ENCODE measurements at places on chromosomes 1 and 21.
A peak's percentile ranks its signal among the peaks of the same experiment; 100 is the strongest.

- no peak for DNase-seq
Measured at GRCh38 chr1:98034505-98034904, 113.7 kb upstream of the DPYD start.

GRCh38 chr1:7717748-7718368 is 53.2 kb upstream of the VAMP3 start:
- no peak for DNase-seq

- DNase-seq, result no peak
Measured at GRCh38 chr1:162710345-162710744, 78.1 kb downstream of the DDR2 start.

DNA sequence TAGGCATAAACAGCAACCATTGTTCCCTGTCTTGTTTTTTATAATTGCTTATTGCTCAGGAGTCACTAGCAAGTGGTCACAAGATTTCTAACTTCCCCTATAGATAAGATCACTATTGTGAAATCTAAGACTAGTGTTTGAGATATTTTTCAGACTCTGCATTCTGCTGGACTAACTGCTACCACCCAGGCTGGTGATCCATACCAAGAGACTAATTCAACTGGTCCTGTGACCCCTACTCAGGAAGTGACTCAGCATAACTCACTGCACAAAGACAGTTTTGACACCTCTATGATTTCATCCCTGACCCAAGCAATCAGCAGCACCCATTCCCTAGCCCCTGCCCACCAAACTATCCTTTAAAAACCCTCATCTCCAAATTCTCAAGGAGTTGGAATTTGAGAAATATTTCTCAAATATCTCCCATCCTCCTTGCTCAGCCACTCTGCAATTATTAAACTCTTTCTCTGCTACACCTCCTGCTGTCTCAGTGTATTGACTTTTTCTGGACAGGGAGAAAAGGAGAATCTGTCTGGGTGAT is 52.7 kb downstream of the TRIM33 start:
- no peak for DNase-seq

DNA sequence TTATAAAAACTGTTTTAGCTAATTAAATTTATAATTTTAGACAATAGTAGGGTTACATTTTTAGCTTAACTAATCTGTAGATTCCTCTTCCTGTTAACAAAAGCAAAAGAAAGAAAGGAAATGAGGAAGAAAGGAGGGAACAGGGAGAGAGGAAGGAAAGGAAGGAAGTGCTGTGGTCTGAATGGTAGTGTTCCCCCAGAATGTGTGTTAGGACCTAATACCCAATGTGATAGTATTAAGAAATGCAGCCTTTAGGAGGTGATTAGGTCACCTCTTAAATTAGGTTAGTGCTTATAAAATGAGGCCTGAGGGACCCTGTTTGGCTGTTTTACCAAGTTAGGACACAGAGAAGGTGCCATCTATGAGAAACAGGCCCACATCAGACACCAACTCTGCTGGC is 136.9 kb upstream of the SAMSN1 start:
- no peak for DNase-seq

DNA sequence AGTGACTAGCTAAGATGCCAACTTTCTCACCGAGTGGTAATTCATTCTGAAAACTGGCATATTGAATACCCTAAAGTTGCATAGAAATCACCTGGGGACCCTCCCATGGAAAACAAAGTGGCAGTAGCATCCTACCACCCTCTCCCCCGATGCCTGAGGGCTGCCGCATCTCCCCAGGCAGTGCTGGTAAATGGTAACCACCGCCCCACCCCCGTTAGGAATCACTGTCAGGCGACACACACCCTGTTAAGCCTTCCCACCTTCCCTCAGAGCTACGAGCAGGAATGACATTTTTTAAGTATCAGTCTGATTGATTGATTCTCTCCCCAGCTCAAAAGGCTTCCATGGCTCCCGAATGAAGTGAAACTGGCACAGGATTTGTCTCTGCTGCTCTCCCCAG is 28.3 kb downstream of the TMPRSS2 start:
- no peak for DNase-seq

DNA sequence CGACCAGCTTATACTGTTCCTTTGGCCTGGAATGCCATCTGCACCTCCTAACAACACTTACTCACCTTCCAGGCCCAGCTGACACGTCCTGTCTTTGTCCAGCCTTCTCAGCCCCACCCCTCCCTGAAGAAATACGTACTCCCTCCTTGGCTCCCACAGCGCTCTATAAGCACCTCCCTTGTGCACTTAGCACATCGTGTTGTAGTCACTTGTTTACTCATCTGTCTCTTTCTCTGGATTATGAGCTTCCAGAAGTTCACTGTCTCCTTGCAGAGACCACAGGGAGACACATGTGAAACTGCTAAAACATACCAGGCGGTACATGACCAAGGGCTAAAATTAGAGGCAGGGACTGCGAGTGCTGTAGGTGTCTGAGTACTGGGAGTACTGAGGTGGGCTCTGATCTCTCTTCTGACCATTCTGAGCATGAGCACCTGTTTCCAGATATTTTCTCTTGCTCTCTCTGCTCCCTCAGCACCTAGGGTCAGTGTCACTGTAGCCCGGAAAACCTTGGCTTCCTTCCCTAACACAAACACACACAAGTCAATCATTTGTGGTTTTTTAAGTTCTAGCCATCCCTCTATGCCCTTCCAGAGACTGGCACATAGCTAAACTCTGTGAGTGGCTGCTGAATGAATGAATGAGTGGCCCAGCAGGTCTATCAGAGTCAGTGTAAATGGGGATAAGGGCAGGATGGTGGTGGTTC is 5.1 kb downstream of the DCST1 start:
- no peak for DNase-seq

GRCh38 chr1:77631751-77632150 is 50.7 kb downstream of the ZZZ3 start:
- DNase-seq, result no peak

DNA sequence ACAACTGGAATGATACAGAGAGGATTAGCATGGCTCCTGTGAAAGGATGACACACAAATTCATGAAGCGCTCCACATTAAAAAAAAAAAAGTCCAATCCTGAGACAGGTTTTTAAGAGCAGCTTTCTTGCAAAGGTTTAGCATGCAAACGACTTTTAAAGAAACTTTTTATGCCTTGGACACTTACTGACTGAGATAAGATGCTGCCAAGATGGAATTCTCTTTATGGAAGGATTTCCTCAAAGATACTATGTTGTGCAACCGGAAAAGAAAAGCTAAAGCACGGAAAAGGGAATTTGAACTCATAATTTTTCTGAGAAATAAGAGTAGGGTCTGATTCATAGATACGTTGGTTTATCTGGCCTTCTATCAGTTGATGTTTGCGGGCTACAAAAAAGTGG is 27.3 kb downstream of the PIGP start:
- DNase-seq, result no peak

DNA sequence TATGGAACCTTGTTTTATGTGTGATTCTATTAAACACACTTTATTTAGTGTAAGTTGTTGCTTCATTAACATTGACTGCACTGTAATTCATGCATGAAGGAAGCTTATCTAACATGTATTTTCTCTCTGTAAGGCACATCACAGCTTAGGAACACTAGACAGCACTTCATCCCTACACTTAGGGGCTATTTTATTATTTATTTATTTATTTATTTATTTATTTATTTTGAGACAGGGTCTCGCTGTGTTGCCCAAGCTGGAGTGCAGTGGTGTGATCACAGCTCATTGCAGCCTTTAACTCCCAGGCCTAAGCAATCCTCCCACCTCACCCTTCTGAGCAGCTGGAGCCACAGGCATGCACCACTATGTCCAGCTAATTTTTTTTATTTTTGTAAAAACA is 30.7 kb upstream of the GRHL3 start:
- DNase-seq, result no peak

DNA sequence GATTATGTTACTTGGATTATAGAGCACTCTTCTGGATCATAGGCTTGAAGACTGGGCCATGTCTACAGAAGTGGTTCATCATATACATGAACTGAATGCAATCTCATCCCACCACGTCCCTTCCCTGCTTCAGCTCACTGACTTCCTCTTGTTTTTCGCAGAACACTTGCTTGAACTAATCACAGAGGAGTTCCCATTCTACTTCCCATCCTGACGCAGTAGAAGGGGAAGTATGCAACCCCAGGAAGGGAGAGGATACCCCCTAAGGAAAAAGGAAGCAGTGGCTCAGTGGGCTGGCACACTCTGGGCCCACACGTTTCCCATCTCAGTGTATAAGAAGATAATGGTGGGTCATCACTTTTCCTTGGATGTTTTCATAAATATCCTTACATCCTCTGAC is 36.2 kb downstream of the CASQ2 start:
- no peak for DNase-seq

DNA sequence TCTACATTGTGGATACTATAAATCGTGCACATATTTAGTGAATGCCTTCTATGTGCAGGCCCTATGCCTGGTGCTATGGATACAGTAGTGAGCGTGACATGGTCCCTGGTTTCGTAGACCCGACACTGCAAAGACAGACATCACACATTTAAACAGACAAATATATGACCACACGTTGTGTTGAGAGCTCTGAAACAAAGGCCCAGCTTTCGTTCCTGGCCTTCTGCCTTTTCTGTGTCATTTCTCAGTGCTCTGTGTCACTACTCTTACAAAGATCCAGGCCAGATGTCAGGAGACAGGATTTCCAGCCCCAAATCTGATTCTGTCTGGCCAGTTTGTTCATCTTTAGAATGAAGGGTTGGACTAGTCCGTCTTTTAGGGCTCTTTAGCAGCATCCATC is 19.3 kb upstream of the TRABD2B start:
- DNase-seq, result no peak

DNA sequence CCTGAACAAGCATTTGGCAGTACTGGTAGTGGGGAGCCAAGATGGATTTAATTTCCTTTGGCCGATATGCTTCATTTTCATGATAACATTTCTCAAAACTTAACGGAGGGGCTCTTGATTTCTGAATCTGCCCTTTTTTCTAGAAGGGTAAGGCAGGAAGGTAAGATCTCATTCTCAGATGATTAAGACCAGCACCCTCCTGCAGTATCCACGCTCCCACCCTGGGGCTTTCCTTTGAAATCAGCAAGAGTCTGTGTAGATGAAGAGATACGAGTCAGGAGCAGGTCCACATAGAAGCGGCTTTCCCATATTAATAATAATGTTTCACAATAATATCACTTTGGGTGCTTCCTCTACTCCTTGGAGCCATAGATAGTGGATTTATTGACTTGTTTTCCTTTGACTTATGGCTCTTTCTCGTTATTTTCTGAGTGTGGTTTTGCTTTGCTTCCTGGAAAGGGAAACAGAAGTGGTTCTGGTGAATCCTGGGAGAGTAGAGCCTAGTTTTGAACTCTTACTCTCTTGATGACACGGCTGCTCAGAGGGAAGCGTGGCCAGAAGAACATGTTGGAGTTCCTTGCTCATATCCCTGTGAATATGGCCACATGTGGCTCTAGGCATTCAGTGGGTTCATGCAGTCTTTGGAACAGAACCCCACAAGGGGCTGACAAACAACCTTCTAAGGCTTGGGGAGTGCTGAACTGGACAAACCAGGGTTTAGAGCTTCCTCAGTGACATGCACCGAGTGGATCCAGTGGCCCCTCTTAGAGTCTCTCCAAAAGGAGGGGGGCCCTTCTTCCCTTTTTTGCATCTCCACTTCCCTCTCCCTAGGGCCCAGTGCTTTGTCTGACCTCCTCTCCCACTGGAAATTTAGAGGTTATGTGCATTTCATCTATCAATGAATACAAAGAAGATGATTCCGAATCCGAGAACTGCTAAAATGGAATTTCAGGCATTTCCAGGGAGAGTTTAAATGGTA is 195.7 kb downstream of the DYRK1A start:
- DNase-seq, result no peak

DNA sequence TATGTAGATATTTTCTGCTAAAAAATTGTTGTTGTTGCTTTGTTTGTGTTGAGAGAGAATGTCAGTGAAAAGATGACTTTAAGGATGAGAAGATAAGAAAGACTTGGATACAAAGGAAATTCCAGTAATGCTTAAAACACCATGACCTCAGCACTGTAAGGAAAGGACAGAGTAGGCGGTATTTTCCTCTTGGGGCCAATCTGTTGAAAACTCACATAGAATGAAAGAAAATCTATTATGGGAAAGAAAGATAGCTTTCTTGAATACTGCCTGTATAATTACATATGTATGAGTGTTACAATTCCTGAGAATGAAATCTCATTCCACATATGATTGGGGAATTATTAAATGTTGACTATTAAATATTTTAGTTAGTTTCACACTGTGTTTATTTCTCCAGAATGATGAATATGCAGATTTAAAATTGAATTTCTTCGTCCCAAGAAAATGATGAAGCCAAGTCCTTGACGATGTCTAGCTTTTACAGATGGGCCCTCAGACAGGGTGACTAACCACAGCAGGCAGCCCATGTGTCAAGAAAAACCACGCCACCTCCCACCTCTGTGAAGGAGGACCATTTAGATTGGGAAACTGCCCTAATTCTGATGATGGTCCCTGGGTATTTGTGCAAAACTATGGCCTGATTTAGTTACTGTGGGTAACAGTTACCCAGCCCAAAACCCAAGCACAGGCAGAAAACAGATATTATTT is 49.7 kb upstream of the LMO4 start:
- DNase-seq, result peak; percentile 25

- DNase-seq, result no peak
Measured at GRCh38 chr1:6183520-6183989, 3.4 kb upstream of the CHD5 start.

DNA sequence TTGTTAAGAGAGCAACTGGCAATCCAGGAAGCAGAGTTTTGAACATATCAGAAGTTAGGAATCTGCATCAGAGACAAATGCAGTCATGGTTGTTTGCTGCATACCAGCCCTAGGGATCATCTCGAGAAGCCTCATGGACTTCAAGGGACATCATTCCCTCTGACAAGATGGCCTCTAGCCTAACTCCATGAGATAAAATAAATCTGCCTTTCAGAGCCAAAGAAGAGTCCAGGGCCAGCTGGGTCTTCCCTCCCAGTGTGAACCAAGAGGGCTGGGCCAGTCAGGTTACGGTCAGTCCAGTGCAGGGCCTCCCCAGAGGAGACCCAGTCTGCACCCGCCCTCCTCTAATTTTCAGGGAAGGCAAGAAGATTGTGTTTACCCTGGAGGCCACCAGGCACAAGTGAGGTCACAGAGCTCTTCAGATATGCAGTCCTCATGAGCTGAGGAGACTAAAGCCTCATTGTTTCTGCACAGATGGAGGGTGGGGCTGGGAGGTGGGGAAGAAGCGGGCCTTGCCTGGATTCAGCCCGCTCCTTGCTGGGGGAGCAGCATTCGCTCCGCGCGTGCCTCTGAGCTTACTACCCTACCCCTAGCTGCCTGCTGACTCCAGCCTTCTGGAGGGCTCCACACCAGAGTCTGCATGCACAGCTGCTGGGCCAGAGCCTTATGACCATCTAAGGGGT is 52.8 kb downstream of the CAPN2 start:
- peak; percentile 74 for DNase-seq

DNA sequence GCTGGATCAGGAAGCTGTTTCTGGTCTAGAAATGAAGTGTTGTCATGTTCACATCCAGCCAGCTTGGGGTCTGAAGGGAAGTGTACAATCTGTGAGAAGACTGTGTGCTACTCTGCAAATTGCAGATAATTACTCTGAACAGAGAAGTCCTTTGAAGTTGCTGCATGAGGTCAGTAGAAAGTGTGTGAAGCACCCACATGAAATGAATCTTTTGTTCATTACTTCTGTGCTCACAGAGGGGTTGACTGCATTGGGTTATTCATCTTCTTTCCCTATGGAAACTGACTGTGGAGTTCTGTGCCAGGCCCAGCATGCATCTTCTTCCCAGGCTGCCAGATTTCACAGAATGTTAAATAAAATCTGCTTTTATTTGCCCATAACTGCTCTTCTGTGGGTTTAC is 47.1 kb downstream of the CTH start:
- DNase-seq, result no peak
